ENCODE measurements at places on chromosomes 1 and 21. TPM values are rescaled to one million over a fixed set of nuclear protein-coding genes. Genes with fewer than 3 reads are reported as not detected.

CLCA4 gene
- total RNA-seq: not detected

HSPB7 gene
- 83.9 TPM for total RNA-seq

UBL4B gene
- not detected for total RNA-seq

LPAR3 gene
- 4.1 TPM for total RNA-seq

AKR7A3 gene
- 0.06 TPM for total RNA-seq

HUNK gene
- 37.3 TPM for total RNA-seq

SPATA1 gene
- total RNA-seq: 0.97 TPM

TNNT2 gene
- total RNA-seq: 74.9 TPM

AMY1B gene
- not detected for total RNA-seq

IFNAR1 gene
- 30.1 TPM for total RNA-seq

POU3F1 gene
- 1.6 TPM for total RNA-seq

CBR3 gene
- 2.2 TPM for total RNA-seq

TAL1 gene
- total RNA-seq: 2.9 TPM

COL24A1 gene
- 2.2 TPM for total RNA-seq

Data from SJCRH30 (cell line).